ENCODE measurements at places on chromosomes 16 and 17.

DNA sequence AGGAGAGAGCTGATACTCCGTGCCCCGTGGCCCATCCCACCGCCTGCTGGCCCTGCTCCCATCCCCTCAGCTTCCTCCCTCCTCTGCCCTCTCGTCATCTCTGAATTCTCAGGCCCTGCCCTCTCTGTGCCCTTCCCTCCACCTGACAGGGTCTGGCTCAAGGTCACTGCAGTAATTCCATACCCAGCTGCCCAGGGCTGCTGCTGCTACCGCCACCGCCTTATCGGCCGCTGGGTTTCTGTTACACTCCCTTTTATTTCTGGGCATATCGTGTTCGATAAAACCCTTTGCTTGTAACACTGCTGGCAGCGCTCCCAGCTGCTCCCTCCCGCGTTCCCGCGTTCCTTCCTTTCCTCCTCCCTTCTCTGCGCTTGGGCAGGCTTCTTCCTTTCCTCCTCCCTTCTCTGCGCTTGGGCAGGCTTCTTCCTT lies 1.2 kb downstream of the EPN3 start:
- ATAC-seq, result peak; percentile 59

DNA sequence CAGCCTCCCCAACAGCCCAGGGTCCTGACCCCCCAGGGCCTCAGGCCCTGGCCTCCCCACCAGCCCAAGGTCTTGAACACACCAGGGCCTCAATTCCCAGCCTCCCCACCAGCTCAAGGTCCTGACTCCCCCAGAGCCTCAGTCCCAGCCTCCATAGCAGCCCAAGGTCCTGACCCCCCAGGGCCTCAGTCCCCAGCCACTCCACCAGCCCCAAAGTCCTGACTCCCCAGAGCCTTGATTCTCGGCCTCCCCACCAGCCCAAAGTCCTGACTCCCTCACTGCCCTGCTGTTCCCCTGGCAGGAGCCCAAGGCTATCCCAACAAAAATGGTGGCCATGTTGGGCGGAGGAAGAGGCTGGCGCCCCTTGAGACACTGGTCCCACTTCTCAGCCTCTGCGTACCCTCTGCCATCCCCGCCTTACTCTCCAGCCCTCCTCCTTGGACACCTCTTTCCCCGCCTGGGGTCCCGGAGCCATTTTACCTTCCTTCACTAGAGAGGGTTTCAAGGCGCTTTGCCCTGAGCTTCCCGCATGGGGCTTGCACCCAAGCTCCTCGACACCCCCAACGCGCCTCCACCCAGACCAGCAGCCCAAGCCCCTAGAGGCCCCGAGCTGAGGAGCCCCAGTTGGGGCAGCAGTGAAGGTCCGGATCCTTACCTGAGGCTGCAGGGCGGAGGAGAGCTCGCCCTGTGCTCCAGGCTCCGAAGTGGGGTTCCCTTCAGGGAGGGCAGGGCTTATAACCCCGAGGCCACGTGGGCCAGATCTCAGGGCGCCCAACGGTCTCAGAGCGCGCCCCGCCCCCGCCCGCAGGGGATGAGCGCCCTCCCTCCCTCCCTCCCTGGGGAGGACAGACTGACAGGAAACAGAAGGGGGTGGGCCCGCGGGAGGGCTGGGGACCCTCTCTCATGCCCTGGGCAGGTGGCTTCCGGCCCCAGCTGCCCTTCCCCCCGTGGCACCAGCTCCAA lies 3.5 kb upstream of the TSPOAP1 start:
- peak; percentile 51 for ATAC-seq

DNA sequence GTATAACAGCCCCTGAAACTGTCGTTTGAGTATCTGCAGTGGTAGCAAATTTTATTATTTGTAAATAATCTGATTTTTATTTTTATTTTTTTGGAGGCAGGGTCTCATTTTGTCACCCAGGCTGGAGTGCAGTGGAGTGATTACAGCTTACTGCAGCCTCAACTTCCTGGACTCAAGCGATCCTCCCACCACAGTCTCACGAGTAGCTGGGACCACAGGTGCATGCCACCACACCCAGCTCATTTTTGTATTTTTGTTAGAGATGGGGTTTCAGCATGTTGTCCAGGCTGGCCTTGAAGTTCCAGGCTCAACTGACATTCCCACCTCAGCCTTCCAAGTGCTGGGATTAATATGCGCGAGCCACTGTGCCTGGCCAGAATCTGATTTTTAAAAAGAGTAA lies 2.8 kb downstream of the NDEL1 start:
- ATAC-seq, result no peak

- ATAC-seq, result no peak
Observed at GRCh38 chr17:3665834-3666233, 2.5 kb downstream of the TAX1BP3 start.

- ATAC-seq, result no peak
Observed at GRCh38 chr17:79219208-79219935, 144.7 kb downstream of the ENGASE start.

Data from esophagus mucosa (tissue), 1 donor.